Endodermal cell (in vitro differentiated cells): ENCODE measurements at places on chromosomes 1 and 21. TPM values are rescaled to one million over a fixed set of nuclear protein-coding genes. Genes with fewer than 3 reads are reported as not detected.

GRCh38 chr1:73953186-73953585 lies 244.8 kb downstream of the LRRIQ3 start:
- no peaks in the 10 kb centered on the region for H3K27me3 ChIP-seq
- no peak overlapping the region for H3K4me3 ChIP-seq
- no peaks in the 10 kb centered on the region for H3K36me3 ChIP-seq
- H3K27ac ChIP-seq = no peak overlapping the region
- H3K4me1 ChIP-seq = no peaks in the 10 kb centered on the region

CENPF gene
- 77.2 and 85.1 TPM in 2 replicates for total RNA-seq

DNA sequence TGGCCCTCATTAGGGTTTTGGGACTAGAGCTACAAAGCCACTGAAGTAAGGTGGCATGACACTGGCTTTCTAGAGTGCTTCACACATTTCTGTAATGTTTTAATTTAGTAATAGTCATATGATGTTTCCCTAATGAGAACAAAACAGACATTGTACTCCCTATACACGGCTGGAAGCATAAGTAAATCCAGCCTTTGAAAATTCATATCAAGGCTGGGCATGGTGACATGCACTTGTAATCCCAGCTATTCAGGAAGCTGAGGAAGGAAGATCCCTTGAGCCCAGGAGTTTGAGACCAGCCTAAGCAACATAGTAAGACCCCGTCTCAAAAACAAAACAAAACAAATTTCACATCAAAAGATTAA lies 7.4 kb downstream of the USP48 start:
- H3K27me3 ChIP-seq = no peaks in the 10 kb centered on the region
- H3K27ac ChIP-seq = no peak overlapping the region
- no peak for DNase-seq
- H3K36me3 ChIP-seq = no peaks in the 10 kb centered on the region

DNA sequence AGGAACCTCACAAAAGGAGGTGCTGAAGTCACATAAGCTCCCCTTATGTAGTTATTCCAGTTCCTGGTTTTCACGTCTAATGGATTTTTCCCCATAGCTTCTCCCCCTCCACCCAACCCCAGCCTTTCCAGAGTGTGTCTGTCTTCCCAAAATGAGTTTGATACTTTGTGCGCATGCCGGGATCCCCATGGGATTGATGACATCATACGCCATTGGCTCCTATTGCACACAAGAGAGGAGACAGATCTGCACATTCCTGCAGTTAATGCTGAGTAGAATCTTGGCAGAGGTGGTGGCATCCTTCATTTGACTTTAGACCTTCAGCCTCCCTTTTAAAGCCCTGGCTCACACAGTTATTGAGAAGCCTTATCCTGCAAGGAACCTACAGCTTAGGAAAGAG lies 71.4 kb downstream of the DDR2 start:
- no peak overlapping the region for H3K4me3 ChIP-seq
- no peak overlapping the region for H3K27ac ChIP-seq
- no peak for DNase-seq
- H3K36me3 ChIP-seq = no peaks in the 10 kb centered on the region

GRCh38 chr1:36157115-36157903 lies 1.3 kb downstream of the MAP7D1 start:
- H3K4me1 ChIP-seq = peaks cover 29% of the 10 kb centered on the region
- H3K4me3 ChIP-seq = peak overlapping the region; percentile 93
- no peak for DNase-seq
- no peaks in the 10 kb centered on the region for H3K27me3 ChIP-seq

- DNase-seq = no peak
- H3K36me3 ChIP-seq = no peaks in the 10 kb centered on the region
- H3K4me1 ChIP-seq = no peaks in the 10 kb centered on the region
- H3K27ac ChIP-seq = no peak overlapping the region
- no peaks in the 10 kb centered on the region for H3K27me3 ChIP-seq
Observed at GRCh38 chr21:28152732-28153131, 839.9 kb downstream of the LTN1 start.

TENT5C gene
- 0.99 and 1.0 TPM in 2 replicates for total RNA-seq

- H3K27ac ChIP-seq = peak overlapping the region; percentile 62
- no peaks in the 10 kb centered on the region for H3K36me3 ChIP-seq
- no peak for DNase-seq
- H3K27me3 ChIP-seq = peaks cover 48% of the 10 kb centered on the region
- H3K4me1 ChIP-seq = no peaks in the 10 kb centered on the region
Observed at GRCh38 chr1:72284084-72284347, 1.7 kb upstream of the NEGR1 start.

DNA sequence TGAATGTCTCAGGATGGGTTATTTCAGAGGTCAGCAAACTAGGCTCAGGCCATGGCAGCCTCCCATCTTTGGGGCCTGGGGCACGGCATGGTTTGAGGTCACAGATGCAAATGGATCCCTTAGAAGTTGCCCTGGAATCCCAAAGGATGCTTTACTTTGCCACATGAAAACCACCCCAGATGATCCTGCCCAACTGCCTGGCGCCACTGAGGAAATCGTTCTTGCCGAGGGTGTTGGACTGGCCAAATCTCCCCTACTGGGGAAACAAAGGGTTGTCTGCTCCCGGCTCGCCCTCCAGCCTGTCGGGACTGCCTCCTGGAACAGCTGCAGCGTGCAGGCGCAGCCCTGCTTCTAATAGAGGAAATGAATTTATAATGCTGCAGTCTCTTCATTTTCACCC lies 173.0 kb upstream of the LMO4 start:
- no peak for DNase-seq
- peaks cover 4% of the 10 kb centered on the region for H3K4me1 ChIP-seq
- H3K27ac ChIP-seq = peak overlapping the region; percentile 52
- peaks cover 43% of the 10 kb centered on the region for H3K27me3 ChIP-seq
- H3K36me3 ChIP-seq = no peaks in the 10 kb centered on the region

SV2A gene
- total RNA-seq = 19.2 to 26.6 TPM (median 25.6 TPM) in 3 replicates

DNA sequence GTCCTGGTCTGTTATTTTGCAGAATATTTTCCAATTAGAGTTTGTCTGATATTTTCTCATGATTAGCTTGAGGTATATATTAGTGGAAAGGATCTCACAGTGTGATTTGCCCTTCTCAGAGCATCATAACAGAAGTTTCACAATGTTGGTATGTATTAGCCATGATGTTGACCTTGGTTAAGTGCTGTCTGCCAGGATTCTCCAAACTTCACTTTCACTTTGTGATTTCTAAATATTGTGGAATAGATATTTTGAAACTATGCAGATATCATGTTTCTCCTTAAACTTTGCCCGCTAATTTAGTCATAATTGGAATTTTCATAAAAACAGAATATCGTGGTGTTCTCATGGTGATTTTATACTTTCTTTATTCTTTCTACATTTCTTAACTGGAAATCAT lies 98.0 kb upstream of the DEPDC1 start:
- no peak overlapping the region for H3K27ac ChIP-seq
- H3K4me1 ChIP-seq = no peaks in the 10 kb centered on the region
- no peaks in the 10 kb centered on the region for H3K36me3 ChIP-seq

GRCh38 chr1:168565825-168566224 lies 10.6 kb upstream of the XCL1 start:
- no peaks in the 10 kb centered on the region for H3K36me3 ChIP-seq
- H3K27ac ChIP-seq = no peak overlapping the region
- H3K4me1 ChIP-seq = no peaks in the 10 kb centered on the region
- no peak overlapping the region for H3K4me3 ChIP-seq
- no peaks in the 10 kb centered on the region for H3K27me3 ChIP-seq
- DNase-seq = no peak

GRCh38 chr1:210822932-210823331 lies 311.0 kb downstream of the KCNH1 start:
- H3K4me1 ChIP-seq = no peaks in the 10 kb centered on the region
- no peaks in the 10 kb centered on the region for H3K27me3 ChIP-seq
- no peaks in the 10 kb centered on the region for H3K36me3 ChIP-seq
- H3K27ac ChIP-seq = no peak overlapping the region
- no peak overlapping the region for H3K4me3 ChIP-seq

- no peaks in the 10 kb centered on the region for H3K27me3 ChIP-seq
- no peaks in the 10 kb centered on the region for H3K36me3 ChIP-seq
- H3K27ac ChIP-seq = no peak overlapping the region
- H3K4me1 ChIP-seq = no peaks in the 10 kb centered on the region
- no peak for DNase-seq
Observed at GRCh38 chr21:16323596-16323995, 593.8 kb downstream of the USP25 start.

CCDC30 gene
- total RNA-seq = 5.3 to 6.4 TPM (median 6.2 TPM) in 3 replicates

PRCC gene
- 101 and 108 TPM in 2 replicates for total RNA-seq

- DNase-seq = peak; percentile 63
- H3K27me3 ChIP-seq = no peaks in the 10 kb centered on the region
- H3K4me3 ChIP-seq = no peak overlapping the region
- no peak overlapping the region for H3K27ac ChIP-seq
Observed at GRCh38 chr1:81699234-81699633, 101.5 kb upstream of the ADGRL2 start.

COL16A1 gene
- 6.9 to 17.3 TPM (median 7.4 TPM) in 3 replicates for total RNA-seq

- no peak for DNase-seq
- no peaks in the 10 kb centered on the region for H3K36me3 ChIP-seq
- no peak overlapping the region for H3K27ac ChIP-seq
- H3K27me3 ChIP-seq = no peaks in the 10 kb centered on the region
- no peak overlapping the region for H3K4me3 ChIP-seq
- H3K4me1 ChIP-seq = no peaks in the 10 kb centered on the region
Observed at GRCh38 chr1:24283326-24284155, 35.6 kb upstream of the GRHL3 start.

MYOC gene
- not detected in 3 replicates for total RNA-seq

DNA sequence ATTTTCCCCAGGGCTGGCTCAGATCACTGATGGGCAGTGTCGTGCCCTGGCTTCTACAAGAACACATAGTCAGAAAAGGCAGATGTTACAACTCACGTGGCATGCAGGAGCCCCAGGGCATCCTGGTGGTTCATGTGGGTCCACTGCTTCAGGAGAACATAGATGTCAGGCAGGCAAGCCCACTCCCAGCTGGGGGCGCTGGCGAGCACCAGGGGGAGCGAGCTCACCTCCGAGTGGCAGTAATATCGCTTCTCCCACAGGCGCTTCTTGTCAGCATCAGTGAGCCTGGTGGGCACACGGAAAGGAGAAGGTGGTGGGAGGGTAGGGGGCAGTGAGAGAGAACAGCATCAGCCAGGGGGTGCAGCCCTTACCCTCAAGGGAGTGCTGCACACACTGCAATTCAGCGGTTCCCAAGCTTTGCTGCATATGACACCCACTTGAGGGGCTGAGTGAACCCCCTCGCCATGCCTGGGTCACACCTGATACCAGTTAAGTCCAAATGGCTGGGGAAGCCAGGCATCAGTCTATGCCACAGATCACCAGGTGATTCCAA lies 34.3 kb upstream of the PPP1R15B start:
- peaks cover 38% of the 10 kb centered on the region for H3K27me3 ChIP-seq
- peaks cover 51% of the 10 kb centered on the region for H3K36me3 ChIP-seq
- no peak overlapping the region for H3K27ac ChIP-seq
